ENCODE measurements at places on chromosomes 4 and X.

- no peak for DNase-seq
Measured at GRCh38 chr4:87838205-87838604, 5.4 kb downstream of the MEPE start.

DNA sequence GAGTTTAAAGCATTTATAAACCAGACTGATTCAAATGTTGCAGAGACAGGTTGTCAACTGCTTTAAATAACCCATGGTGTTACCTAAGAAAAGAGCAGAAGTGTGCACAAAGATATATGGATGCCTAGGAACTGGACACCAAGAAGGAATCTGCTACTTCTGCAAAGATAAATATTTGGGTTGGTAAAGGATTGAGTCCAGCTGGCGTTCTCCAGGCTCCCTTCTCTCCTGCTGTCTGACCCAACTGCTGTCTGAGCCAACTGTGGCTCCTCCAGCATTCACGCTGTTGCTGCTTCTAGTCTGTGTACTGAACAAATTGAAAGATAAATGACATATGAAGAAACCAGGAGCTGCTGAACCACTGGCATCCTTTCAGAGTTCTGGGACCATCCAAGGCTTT lies 1167.8 kb upstream of the PRKX start:
- no peak for DNase-seq

DNA sequence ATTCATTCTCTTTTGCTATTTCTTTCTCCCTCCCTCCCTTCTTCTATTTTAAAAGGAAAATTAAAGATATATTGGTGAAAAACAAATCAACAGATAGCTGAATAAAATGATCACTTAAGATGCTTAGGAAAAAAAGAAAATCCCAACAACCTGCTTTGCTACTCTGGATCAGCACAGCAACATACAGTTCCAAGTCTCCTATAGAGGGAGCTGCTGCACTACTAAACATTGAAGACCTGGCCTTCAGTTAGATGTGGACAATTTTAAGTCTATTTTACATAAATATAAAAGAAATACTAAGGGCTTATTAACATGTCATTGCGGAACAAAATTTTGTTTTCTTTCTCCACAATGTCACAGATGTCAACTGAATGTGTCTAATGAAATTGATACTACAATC lies 226.4 kb downstream of the MAGEB5 start:
- no peak for DNase-seq

DNA sequence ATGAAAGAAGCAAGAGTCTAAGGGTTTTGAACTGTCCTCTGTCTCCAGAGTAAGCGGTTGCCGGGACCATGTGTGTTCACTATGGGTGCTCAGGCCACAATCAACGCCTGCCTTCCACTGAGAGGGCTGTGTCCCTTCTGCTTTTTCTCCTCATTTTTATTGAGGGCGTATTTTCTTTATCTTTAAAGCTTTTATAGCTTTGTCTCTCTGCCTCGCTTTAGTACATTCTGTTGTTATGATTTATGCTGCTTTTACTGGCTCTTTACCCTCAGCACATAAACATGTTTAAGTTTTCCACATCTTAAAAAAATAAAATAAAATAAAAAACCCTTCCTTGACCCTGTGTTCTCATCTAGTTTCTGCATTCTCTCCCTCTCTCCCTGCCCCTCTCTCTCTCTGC lies 42.4 kb upstream of the ATP6AP2 start:
- DNase-seq, result no peak

Data from stimulated activated CD4-positive, alpha-beta T cell treated with anti-CD3 and anti-CD28 coated beads, Interleukin-15, amount 100 ng/mL, for 48 hours (primary cell).